Glutamatergic neuron (in vitro differentiated cells): ENCODE measurements at places on chromosomes 16 and 17. TPM values are rescaled to one million over a fixed set of nuclear protein-coding genes. Genes with fewer than 3 reads are reported as not detected.

The SMPD3 gene
- total RNA-seq, result 85.4 TPM

The C17orf50 gene
- total RNA-seq, result not detected

The TMEM238L gene
- not detected for total RNA-seq

The NDE1 gene
- total RNA-seq, result 12.4 TPM

The AIPL1 gene
- total RNA-seq, result 0.76 TPM

The MEIOB gene
- 2.4 TPM for total RNA-seq

The EPN3 gene
- total RNA-seq, result 0.12 TPM

The OTOA gene
- total RNA-seq, result not detected

The MYH1 gene
- total RNA-seq, result not detected

The KLHL10 gene
- total RNA-seq, result not detected

The TMEM92 gene
- total RNA-seq, result not detected

The NHLRC4 gene
- 3.4 TPM for total RNA-seq

The NRN1L gene
- total RNA-seq, result 1.0 TPM

The SPAG7 gene
- 69.6 TPM for total RNA-seq

The GGNBP2 gene
- 105 TPM for total RNA-seq

The EFCAB5 gene
- total RNA-seq, result 0.69 TPM

The NPIPA8 gene
- total RNA-seq, result not detected

The ABCC12 gene
- not detected for total RNA-seq

The TSPAN10 gene
- not detected for total RNA-seq

The CCDC40 gene
- 25.3 TPM for total RNA-seq

The SLC5A10 gene
- total RNA-seq, result not detected

The ABCA9 gene
- 0.61 TPM for total RNA-seq

The SEZ6 gene
- total RNA-seq, result 6.7 TPM

The SNX20 gene
- total RNA-seq, result not detected

The CDYL2 gene
- total RNA-seq, result 30.5 TPM

The KIAA0753 gene
- 25.6 TPM for total RNA-seq

The KIF18B gene
- total RNA-seq, result 7.4 TPM

The PPP1R9B gene
- 74.0 TPM for total RNA-seq

The FOXO3B gene
- 31.4 TPM for total RNA-seq

The SLC5A11 gene
- total RNA-seq, result not detected

The ATMIN gene
- total RNA-seq, result 61.5 TPM

The USP36 gene
- 45.3 TPM for total RNA-seq

The PEMT gene
- 24.0 TPM for total RNA-seq

The FBXO39 gene
- total RNA-seq, result not detected

The FOXL1 gene
- not detected for total RNA-seq

The ELOB gene
- total RNA-seq, result 183 TPM

The KRTAP3-1 gene
- total RNA-seq, result not detected

The HSD17B1 gene
- total RNA-seq, result 4.1 TPM

The SMIM5 gene
- 0.20 TPM for total RNA-seq

The NGFR gene
- 131 TPM for total RNA-seq

The MYLK3 gene
- 0.49 TPM for total RNA-seq

The CLEC10A gene
- total RNA-seq, result not detected
